ENCODE measurements at places on chromosomes 7 and 10.

DNA sequence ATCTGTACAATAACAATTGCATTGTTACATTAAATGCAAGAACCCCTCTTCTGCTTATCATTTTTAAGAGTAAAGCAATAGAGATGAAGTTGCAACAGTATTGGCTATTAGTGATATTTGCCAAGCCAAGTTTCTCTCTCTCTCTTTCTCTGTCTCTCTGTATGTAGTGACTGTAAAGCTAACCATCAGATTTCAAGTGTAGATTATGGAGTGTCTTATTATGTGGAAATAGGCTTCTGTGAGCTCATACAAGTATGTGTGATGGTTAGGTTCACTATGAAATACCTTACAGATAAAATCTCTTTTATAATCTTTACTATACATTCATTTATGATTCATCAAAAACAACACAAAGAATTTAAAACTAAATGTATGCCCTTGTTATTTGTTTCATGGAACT lies 28.6 kb upstream of the NRP1 start:
- no peak for DNase-seq

DNA sequence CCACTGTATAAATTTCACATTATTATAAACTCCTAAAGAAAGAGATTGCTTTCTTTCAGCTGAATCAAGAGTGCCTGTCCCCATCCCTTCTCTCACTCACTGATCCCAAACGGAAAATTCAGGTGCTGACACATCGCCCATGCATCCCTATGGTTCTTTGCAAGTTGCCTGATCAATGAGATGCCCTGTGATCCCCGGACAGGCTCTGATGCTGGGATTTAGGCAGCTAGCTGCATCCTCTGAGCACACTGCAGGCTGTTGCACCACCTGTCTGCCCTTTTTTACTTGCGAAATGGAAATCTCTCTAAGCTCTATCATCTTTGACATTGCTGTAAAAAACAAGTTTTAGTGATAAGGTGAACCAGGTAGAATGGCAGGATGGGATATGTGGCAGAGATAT lies 456.5 kb downstream of the GATA3 start:
- no peak for DNase-seq

GRCh38 chr10:58696736-58697135 lies 184.1 kb downstream of the BICC1 start:
- DNase-seq = no peak

DNA sequence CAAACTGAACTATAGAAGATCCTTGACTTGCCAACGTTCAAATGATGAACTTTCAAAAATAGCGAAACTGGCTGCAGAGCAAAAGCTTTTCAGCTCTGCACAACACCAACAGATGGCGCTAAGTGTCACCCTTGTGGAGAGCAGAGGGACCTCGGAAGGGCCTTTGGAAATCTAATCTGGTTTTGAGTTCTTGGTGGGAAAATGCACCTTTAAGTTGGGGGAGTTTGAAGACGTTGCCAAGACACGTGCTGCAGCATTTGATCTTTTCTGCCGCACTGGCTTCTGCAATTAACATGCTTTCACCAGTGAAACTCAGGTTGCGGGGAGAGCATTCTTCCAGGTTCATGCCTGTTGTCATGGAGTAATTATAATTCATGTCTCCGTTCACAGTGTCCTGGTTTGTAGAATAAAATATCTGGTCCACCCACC lies 26.3 kb upstream of the WDR11 start:
- no peak for DNase-seq

GRCh38 chr7:150937848-150938561 lies 40.1 kb downstream of the KCNH2 start:
- DNase-seq = no peak

DNA sequence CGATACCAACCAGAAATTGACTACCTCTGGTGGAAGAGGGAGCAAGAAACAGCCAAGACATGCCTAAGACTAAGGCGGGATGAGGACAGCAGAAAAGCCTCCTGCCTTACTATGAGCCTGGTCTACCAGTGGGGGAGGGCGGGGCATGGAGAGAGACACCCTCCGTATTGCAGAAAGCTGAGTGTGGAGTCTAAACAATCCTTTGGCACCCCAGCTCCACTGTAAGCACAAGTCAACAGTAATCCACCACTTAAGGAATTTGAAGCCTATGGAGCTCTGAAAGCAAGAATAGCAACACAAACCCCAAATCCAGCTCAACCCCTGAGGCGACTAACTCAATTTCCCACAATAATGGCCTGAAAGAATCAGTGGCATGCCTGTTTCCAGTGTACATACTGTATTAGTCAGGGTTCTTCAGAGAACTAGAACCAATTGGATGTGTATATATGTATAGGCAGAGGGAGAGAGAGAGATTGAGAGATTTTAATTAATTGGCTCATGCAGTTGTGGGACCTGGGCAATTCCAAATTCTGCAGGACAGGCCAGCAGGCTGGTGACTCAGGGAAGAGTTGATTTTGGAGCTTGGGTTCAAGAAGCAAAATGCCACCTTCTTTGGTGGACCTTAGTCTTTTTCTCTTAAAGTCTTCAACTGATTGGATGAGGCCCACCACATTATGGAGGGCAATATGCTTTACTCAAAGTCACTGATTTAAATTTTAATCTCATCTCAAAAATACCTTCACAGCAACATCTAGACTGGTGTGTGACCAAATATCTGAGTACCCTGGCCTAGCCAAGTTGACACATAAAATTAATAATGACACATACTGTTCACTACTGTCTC lies 13.5 kb downstream of the PPIF start:
- DNase-seq = peak; percentile 18

GRCh38 chr7:140390466-140391190 lies 7.7 kb downstream of the SLC37A3 start:
- no peak for DNase-seq

GRCh38 chr7:30172451-30172850 lies 37.7 kb downstream of the MTURN start:
- no peak for DNase-seq

DNA sequence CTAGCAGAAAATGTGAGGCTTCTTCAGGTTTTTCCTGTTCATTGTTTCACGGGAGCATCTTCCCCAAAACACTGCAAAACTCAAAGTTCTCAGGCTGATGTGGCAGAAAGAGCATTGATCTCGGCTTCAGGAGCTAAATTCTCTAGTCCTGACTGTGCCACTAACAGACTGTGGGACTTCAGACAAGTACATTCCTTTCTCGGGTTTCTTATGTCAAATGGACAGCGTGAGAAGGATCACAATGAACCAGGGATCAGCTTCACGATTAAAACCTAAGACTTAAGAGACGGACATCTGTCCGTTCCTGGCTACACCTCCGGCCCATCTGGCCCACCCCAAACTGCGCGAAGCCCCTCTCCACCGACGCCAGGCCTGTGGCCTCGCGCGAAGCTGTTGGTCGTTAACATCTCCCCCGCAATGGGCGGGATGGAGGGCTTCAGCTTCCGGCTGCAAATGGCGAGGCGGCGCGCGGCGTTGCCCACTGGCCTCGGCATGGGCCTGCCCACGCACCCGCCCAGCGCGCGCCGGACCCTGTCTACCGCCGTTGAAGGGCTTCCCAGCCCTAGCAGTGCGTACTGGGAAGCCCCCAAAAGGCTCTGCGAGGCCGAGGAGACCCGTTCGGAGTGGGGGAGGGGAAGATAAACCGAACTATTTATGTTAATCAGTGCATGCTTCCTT lies 549 bp upstream of the DDX50 start:
- no peak for DNase-seq

DNA sequence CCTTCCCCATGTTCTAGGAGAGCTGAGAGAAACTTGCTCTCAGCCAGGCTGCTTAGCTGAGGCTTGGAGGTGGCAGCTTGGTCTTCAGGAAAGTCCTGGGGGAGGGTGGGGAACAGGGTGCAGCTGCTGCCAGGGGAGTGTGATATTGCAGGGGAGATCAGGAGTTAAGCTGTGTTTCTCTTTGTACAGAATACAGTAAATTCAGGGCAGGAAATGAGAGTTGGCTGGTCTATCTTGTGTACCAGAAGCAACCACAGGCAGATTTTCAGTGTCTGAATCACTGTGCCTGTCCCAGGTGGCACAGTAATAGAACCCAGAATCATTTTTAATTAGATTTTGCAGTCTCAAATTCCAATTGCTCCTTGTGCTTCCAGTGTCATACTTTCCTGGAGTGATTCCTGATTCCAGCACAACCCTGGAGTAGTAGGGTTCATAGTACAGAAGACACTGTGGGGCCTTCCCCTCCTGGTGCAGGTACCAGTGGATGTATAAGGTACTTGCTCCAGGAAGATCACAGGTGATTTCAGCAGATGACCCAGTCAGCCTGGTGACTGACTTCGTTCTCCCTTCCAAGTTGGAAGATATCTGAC lies 94.0 kb upstream of the TARP start:
- DNase-seq = peak; percentile 59

- peak; percentile 32 for DNase-seq
Measured at GRCh38 chr10:79027147-79028055, 41.4 kb upstream of the ZMIZ1 start.

- no peak for DNase-seq
Measured at GRCh38 chr10:125816548-125816947, 6.5 kb downstream of the UROS start.

- no peak for DNase-seq
Measured at GRCh38 chr10:12568391-12569009, 219.2 kb downstream of the CAMK1D start.

DNA sequence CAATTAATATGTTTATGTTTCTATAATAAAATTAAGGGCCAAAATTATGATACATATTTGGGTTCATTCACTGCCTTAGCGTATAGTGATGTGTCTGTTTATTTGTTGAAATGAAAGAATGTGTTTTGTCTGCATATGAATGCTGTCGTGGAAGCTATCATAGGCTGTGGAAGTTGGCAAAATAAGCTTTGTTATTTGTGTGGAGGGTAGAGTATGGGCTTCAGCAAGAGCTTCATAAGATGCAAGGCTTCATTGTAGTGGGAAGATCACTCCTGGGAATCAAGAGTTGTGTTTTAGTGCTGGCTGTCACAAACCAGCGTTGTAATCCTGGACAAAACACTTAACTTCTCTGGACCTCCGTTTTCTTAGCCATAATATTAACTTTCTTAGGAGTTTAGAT lies 2.5 kb downstream of the SLK start:
- DNase-seq = no peak

DNA sequence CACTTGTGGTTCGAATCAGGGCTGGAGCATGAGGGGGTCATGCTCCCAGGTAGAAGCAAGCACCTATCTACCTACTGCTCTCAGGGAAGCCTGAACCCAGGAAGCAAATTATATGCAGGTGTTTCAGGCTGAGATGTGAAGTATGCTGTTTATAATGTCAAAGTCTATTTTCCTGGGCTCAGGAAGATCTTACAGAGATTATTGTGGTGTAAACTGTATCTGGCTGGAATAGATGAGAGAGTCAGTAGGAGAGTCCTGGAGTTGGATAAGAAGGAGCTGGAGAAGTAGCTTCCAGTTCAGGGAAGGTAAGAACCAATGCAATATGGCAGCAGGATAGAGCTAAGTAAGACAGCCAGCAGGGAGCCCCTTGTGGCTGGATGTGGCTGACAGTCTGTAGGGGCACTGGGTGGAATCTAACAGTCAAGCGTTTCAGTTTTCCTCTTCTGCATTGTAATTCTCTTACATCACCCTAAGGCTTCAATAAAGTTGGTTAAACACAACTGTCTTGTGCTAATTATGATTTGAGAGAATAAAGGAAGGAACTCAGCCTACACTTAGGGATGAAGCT lies 105.9 kb upstream of the EEPD1 start:
- DNase-seq = no peak

GRCh38 chr10:123788981-123789380 lies 102.6 kb downstream of the CPXM2 start:
- DNase-seq = no peak

- no peak for DNase-seq
Measured at GRCh38 chr7:17506095-17506494, 207.6 kb downstream of the AHR start.

DNA sequence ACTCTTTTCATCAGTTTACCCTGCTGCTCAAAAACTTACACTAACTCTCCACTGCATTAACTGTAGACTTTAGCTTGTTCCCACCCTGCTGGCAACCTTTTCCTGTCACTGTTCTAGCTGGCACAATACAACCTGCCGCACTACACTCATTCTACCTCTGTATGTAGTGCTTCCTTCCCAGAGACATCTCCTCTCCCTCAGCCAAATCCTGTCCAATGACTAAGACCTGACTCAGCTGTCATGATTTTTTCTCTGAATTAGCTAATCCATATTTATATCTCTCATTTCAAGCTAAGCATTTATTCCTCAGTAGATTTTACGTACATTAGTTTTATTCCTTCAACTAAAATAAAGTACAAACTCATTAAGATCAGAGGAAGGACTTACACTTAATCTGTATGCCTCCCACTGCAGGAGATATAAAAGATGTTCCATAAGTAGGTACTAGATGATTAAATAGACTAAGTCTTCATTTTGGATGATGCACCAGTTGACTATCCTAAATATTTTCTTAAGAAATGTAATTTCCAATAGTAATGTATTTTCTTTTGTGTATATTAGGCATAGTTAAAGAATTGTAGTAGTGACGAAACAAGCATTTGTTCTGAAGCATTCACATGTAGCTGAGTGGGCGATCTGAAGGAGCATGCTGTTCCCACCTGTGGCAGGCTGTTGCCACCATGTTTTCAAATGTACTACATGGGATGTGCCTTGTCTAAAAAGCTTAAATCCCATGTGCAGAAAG lies 189.1 kb downstream of the SKAP2 start:
- DNase-seq = no peak

GRCh38 chr7:95066737-95067530 lies 159.5 kb downstream of the PPP1R9A start:
- DNase-seq = no peak

GRCh38 chr7:146411975-146412374 lies 295.4 kb downstream of the CNTNAP2 start:
- DNase-seq = no peak

- no peak for DNase-seq
Measured at GRCh38 chr7:98230746-98231471, 19.7 kb downstream of the BHLHA15 start.

DNA sequence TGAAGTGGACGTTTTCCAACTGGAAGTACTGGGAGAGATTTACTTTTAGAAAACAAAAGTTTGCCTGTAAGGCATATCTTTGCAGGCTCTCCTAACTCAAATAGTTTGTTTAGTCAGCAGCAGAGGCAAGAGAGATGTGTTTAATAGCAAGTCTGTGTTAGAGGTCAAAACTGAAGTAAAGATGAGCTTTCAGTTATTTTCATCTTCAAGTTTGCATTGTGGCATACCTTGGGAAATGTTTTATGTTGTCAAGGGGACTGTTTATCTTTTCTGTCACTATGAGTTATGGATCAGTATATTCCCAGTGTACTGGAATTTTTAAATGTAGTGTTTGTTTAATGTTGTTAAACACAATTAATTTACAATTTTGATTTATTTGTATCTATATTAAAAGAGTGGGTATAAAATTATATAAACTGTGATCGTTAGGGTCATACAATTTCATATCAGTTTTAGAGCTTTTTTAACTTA lies 169.7 kb upstream of the PPP1R3A start:
- DNase-seq = no peak

DNA sequence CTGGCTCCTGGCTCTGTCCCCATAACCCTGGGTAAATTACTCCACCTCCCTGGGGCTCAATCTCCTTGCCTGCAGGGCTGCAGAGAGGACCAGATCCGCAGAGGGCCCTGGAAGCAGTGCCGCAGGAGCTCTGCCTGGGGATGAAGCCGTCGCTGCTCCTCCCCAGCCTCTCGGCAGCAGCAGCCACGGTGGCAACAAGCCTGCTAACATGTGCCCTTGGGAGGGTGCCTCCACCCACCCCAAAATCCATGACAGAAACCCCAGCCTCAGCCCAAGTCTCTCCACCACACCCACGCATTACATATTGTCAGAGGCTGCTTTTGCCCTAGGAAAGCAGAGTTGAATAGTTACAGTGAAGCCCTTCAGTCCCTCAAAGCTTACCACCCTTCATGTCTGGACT lies 486.4 kb upstream of the FOXK1 start:
- no peak for DNase-seq

Measured in stimulated activated effector memory CD8-positive, alpha-beta T cell treated with anti-CD3 and anti-CD28 coated beads, Interleukin-12 subunit alpha, Interleukin-12 subunit beta, amount 100 ng/mL, for 72 hours (primary cell).